ENCODE measurements at places on chromosomes 1 and 21.

DNA sequence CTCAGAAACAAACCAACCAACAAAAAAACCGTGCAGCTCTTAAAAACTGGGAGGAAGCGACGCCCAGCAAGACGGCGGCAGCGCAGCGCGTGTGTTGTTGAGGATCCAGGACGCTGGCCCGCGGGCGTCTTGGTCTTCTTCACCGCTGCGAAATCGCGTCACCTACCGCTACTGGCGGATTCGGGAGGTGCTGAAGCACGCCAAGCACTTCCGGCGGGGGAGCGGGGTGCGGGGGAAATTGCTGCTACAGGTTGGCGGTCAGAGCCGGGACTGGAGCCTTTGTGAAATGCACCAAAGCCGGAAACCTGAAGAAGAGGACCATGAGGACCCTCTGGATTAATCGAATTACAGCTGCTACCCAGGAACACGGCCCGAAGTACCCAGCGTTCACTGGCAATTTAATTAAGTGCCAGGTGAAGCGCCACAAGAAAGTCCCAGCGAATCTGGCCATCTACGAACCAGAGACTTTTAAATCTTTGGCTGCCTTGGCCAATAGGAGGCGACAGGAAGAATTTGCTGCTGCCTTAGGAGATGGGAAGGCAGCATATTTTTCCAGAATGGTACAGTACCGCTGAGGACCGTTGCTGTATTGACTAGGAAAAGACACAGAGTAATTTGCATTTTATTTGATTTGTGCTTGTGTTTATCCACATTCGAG lies 11.9 kb upstream of the RIPPLY3 start:
- peak; percentile 64 for DNase-seq

GRCh38 chr1:31445951-31446350 lies 32.9 kb downstream of the SERINC2 start:
- no peak for DNase-seq

DNA sequence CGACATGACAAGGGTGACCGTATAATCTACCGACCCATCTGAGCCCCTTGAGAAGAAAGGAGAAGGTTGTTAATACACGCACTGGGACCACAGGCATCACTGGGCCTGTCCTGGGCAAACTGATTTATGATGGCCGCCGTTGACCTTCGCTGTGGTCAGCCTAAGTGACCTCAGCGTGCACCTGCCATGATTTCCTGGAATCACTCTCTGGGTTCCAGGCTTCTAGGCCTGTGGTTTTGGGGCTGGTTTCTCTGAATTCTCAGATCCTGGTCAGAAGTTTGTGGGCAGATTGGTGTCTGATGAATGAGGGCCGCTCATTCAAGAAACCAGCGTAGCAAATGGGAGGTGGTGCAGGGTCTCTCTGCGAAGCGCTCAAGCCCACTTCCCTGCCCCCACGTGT lies 64.0 kb downstream of the SIK1 start:
- DNase-seq, result peak; percentile 14

DNA sequence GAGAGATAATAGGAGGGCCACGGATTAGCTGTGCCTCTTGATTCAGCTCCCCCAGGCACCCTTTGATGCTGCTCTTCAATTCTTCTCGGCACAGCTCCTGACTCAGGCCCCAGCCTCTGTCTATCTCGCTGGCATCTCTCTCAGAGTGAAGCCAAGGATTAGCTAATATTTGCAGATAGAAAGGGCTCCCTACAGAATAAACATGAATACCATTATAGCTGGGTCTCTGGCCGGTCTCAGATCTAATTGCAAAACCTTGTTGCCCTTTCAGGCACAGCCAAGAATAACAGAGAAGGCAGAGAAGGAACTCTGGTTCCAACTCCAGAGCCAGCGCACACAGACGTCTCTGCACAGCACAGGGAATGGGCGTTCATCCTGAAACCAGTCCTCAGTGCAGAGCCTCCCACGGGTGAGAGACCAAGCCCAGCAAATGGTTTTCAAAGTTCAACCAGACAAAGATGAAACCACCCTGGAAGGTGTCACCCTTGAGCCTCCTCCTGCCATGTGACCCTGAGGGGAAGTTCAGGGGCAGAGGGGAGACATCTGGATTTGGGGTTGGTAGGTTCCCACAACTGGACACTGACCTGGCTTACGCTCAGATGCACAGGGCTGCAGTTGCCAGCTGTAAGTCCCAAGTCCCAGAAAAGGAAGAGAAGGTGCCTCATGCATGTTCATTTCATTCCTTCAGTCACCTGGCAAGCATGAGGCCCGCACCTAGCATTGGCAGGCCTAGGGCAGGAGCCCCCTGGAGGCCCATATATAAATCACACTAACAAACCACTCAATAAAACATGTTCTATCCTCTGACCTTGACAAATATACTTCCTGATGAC lies 394.0 kb downstream of the NPHP4 start:
- no peak for DNase-seq

DNA sequence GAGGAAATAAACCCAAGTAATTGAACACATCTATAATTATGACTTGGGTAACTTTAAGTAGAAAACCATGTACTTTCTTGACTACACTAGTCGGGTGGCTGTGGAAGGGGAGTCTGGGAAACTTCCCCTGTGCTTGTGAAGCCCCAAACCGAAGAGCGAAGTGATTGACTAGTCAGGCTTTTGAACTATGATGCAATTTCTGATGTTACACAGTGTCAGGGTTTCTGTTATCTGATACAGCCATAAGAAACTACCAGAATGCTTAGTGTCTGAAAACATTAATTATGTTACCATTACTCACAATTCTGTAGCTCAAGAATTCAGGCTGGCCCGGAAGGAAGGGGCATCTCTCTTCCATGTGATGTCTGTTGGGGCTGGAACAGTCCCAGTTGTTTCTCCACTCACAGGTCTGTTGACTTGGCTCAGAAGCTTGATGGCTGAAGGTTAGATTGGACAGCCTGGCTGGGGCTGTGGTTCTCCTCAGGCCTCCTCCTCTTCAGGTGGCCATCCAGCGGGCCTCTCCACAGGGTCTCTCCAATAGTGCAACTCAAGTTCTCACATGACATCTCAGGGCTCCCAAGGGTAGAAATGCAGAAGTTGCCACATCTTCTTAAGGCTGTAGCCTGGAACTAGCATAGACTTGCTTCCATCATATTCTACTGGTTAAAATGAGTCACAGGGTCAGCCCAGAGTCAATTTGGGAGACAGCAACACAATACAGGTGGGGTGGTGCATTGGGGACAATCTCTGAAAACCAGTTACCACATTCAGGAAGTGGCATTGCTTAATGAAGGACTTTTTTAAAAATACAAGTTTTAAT lies 8.3 kb upstream of the C8B start:
- no peak for DNase-seq

- DNase-seq, result no peak
Observed at GRCh38 chr1:94335447-94335846, 82.7 kb upstream of the ABCD3 start.

GRCh38 chr1:156754219-156754618 lies 2.7 kb upstream of the HDGF start:
- no peak for DNase-seq

- no peak for DNase-seq
Observed at GRCh38 chr21:46213620-46214286, 14.8 kb downstream of the LSS start.

- no peak for DNase-seq
Observed at GRCh38 chr21:45867041-45867666, 114.4 kb upstream of the COL6A1 start.

DNA sequence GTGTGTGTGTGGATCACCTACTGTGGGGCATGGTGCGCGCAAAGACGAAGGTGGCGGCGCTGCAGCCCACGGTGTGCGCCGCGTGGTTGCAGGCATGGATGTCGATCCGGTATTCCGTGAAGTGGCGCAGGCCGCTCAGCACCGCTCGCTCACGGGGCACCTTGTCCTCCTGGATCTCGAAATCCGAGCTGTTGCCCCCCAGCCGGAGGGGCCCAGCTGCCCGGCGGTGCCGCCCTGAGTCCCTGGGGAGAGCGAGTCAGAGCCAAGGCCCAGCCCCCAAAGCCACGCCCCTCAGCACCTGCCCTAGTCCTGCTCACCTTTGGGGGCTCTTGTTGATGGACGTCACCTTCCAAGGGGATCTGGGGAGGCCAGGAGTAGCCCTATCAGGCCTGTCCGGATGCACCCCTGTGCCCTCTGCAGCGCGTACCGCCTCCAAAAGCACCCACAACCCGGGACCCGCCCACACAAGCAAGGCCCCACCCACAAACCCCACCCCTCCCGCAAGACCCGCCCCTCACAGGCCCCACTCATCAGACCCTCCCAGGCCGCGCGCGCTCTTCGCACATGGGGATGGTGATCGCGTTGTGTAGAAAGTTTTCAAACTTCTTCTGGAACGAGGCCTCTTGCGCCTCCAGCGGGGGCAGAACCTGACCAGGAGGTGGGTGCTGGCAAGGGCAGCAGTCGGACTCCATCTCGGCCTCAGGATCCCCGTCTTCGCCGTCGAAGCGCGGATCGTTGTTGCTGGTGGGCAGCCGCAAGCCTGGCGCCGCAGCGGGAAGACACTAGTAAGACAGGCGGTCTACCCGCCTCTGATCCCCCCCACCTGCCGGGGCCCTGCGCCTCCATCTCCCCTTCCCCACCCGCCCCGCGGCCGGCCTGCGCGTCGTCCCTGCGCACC lies 13.6 kb downstream of the INSRR start:
- peak; percentile 51 for DNase-seq

DNA sequence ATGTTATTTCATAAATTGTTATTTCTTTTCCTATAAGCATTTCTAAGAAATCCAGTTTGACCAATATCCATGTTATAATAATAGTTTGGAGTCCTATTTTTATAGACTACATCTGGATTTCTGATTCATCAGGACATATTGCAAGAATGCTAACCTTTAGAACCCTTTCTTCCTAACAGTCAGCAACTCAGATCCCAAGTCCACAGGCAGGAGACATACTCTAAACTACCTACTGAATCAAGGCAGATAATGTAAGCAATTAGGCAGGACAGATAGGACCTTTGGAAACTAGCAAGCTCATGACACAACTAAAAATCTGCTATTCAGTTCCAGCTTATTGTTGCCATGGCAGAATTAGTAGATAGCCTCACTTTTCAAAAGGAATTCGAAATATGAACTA lies 104.1 kb downstream of the DENND1B start:
- DNase-seq, result no peak

DNA sequence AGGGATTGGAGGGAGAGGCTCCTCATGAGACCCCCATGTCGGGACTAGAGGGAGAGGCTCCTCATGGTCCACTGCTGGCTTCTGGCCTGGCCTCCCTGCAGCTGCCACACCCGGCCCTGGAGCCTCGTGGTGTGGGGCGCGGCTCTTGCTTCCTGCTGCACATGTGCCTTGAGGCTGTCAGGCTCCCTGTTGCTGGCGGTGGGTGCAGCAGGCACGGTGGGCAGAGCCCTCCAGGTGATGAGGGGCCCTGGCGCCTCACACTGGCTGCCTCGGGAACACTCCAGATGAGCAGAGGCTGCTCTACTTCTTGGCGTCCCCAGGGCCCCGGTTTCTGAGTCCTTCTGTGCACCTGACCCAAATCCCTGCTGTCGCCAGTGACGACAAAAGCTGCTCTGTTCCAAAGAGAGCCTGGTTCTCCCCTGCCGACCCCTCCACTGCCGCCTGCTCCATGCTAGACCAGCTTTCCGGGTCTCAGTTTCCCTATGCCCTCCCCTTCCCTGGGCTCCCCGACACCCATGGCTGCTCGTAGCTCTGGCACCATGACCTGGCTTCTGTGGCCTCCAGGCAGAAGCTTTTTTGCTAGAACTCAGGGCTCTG lies 9.7 kb upstream of the ATAD3B start:
- DNase-seq, result no peak

GRCh38 chr1:45329445-45329844 lies 2.8 kb downstream of the HPDL start:
- no peak for DNase-seq

DNA sequence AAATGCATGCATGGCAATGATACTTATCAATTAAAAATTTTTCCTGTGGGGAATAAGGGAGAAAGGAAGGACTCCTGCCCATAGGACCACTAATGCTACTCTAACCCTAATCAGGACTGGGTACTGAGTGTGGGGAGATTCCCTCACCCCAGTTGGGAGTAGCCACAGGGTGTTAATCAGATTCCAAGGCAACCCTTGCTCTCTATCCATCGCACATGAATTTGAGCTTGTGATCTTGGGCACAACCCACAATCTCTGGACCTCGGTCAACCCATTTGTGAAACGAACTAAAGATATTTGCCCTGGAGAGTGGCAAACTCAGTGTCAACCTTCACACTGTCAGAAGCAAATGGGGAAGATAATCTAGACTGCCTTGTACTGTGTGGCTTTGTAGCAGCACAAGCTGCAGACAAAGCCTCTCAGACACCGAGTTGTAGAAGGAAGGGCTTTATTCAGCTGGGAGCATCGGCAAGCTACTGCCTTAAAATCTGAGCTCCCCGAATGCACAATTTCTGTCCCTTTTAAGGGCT lies 69.5 kb downstream of the SERINC2 start:
- no peak for DNase-seq

DNA sequence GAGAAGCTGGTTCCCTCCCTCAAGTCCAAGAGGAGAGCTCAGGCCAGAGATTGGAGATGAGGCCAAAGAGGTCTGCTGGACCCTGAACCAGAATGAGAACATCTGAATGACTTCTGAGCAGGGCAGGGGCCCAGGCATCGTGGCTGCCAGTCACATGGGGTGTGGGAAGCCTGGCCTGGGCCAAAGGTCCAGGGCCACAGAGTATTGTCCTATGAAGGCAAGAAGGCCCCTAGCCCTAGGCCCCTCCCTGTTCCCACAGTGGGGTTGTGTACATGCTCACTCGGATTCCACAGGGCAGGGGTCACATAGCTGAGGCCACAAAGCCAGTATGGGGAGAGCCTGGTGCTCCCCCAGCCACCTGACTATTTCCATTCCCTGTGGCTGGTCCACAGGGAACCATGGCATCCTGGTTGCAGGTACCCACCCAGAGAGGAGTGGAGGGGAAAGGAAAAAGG lies 18.5 kb upstream of the SLC1A7 start:
- no peak for DNase-seq

- no peak for DNase-seq
Observed at GRCh38 chr1:3904006-3904842, 4.2 kb upstream of the C1orf174 start.

- peak; percentile 42 for DNase-seq
Observed at GRCh38 chr1:244049162-244050013, 1.7 kb upstream of the ZBTB18 start.

GRCh38 chr1:235060607-235061470 lies 67.8 kb downstream of the TOMM20 start:
- DNase-seq, result no peak

DNA sequence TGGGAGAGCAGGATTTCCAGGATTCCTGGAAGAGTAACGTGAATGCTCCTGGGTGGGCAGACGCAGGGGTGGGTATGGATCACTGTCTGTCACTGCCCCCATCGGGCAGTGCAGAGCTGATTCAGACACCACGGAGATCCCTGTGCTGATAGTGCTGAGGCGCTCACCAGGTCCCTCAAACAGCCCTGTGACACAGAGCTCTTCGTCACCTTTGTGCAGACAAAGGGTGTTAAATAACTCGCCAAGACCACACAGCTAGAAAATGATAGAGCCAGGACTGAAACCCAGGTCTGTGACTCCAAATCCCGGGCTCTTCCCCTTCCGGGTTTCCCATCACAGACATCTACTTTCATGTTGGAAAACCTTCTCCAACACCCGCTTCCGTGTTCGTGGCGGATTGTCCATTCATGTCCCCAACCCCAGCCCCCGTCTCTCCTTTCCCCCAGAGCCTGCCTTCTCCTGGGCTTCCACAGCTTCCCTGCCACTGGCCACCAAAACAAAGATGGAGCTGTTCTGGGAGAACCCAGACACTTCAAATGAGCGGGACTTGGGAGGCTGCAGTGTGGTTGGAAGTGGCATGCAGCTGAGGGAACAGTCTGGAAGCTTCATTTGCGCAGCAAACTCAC lies 2.6 kb downstream of the EFHD2 start:
- DNase-seq, result peak; percentile 61

- DNase-seq, result no peak
Observed at GRCh38 chr1:218163371-218163770, 121.7 kb upstream of the RRP15 start.
